ENCODE measurements at places on chromosomes 7 and 10. TPM values are rescaled to one million over a fixed set of nuclear protein-coding genes. Genes with fewer than 3 reads are reported as not detected.

The POU6F2 gene
- total RNA-seq = 2.0 TPM

The RBM20 gene
- total RNA-seq = 2.8 TPM

The GIMAP6 gene
- not detected for total RNA-seq

The DDC gene
- total RNA-seq = 29.9 TPM

The POMZP3 gene
- total RNA-seq = 8.9 TPM

The CYP26C1 gene
- total RNA-seq = not detected

The GOLGA7B gene
- total RNA-seq = 0.41 TPM

- H3K27ac ChIP-seq = no peak overlapping the region
- H3K27me3 ChIP-seq = no peaks in the 10 kb centered on the region
- DNase-seq = no peak
- no peaks in the 10 kb centered on the region for H3K4me1 ChIP-seq
- H3K4me3 ChIP-seq = no peak overlapping the region
These were observed 11.6 kb downstream of the FRG2B start for GRCh38 chr10:133614830-133615580.

GRCh38 chr7:30458311-30458710 lies 20.3 kb downstream of the NOD1 start:
- H3K36me3 ChIP-seq = peaks cover 5% of the 10 kb centered on the region
- peaks cover 25% of the 10 kb centered on the region for H3K4me1 ChIP-seq
- no peaks in the 10 kb centered on the region for H3K27me3 ChIP-seq
- peak overlapping the region; percentile 40 for H3K4me3 ChIP-seq

DNA sequence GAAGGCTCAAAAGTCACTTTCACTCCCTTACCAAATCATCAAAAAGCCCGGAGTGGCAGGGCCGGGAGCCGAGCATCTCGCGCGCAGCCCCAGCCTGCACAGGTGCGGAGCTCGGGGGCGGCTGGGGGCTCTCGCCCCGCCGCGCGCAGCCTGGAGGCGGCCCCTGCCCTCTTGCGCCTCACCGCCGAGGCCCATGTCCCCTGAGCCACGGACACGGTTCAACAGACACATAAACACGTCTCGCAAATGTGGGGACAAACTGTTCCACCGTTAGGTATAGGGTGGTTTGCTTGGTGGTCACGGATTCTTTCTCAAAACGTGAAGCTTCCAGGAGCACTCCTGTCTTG lies 700 bp downstream of the GSAP start:
- H3K27me3 ChIP-seq = peaks cover 44% of the 10 kb centered on the region
- H3K36me3 ChIP-seq = no peaks in the 10 kb centered on the region
- H3K4me1 ChIP-seq = peaks cover 3% of the 10 kb centered on the region
- H3K27ac ChIP-seq = no peak overlapping the region
- H3K4me3 ChIP-seq = peak overlapping the region; percentile 72

DNA sequence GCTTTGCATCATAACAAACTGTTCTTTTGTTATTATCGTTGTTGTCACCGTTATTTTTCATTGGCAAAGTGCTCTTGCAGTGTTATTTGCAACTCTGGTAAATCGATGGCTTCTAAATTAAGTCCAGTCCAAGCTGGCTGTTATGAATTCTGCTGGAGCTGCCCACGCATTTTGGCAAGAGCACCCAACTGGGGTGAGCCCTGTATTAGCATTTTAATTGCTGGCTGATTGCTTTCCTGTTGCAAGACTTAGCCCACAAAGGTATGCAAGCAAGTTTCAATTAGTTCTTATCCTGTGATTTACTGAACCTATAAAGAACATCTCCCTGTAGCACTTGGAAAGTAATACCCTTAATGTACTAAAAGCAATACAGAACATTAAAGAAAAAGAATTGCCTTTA lies 226.8 kb downstream of the ACTR3B start:
- no peak for DNase-seq
- H3K4me3 ChIP-seq = no peak overlapping the region
- H3K27ac ChIP-seq = no peak overlapping the region
- H3K27me3 ChIP-seq = no peaks in the 10 kb centered on the region
- H3K4me1 ChIP-seq = peaks cover 18% of the 10 kb centered on the region

GRCh38 chr10:88920198-88920597 lies 32.4 kb downstream of the ACTA2 start:
- H3K4me1 ChIP-seq = peaks cover 27% of the 10 kb centered on the region
- no peaks in the 10 kb centered on the region for H3K36me3 ChIP-seq
- no peak overlapping the region for H3K27ac ChIP-seq
- no peaks in the 10 kb centered on the region for H3K27me3 ChIP-seq

DNA sequence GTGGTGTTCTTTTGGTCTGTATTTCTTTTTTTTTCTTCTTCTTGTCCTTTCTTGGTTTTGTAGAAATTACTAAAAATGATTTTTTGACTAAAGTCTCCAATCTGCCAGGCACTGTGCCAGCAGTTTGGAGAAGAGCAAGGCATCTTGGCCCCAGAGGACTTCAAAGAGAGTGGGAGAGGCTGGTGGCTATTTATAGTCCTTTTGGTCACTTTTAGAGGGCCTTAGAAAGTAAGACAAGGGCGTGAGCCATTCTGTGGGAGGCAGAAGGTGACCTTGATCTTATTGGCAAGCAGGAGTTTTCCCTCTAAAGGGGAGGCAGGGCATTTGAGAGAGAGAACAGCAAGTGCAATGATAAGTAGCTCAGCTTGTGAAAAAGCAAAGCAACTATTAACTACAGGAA lies 211.9 kb downstream of the GALNT17 start:
- no peaks in the 10 kb centered on the region for H3K27me3 ChIP-seq
- no peaks in the 10 kb centered on the region for H3K36me3 ChIP-seq
- no peak overlapping the region for H3K4me3 ChIP-seq
- no peak for DNase-seq

GRCh38 chr10:43644252-43644651 lies 4.4 kb downstream of the ZNF32 start:
- peaks cover 57% of the 10 kb centered on the region for H3K36me3 ChIP-seq
- peaks cover 5% of the 10 kb centered on the region for H3K4me1 ChIP-seq
- no peak overlapping the region for H3K27ac ChIP-seq
- DNase-seq = no peak
- no peak overlapping the region for H3K4me3 ChIP-seq

- DNase-seq = no peak
- H3K4me1 ChIP-seq = peaks cover 15% of the 10 kb centered on the region
- H3K27ac ChIP-seq = no peak overlapping the region
- peaks cover 8% of the 10 kb centered on the region for H3K36me3 ChIP-seq
- H3K27me3 ChIP-seq = no peaks in the 10 kb centered on the region
These were observed 992 bp upstream of the KIFBP start for GRCh38 chr10:68987611-68988010.

DNA sequence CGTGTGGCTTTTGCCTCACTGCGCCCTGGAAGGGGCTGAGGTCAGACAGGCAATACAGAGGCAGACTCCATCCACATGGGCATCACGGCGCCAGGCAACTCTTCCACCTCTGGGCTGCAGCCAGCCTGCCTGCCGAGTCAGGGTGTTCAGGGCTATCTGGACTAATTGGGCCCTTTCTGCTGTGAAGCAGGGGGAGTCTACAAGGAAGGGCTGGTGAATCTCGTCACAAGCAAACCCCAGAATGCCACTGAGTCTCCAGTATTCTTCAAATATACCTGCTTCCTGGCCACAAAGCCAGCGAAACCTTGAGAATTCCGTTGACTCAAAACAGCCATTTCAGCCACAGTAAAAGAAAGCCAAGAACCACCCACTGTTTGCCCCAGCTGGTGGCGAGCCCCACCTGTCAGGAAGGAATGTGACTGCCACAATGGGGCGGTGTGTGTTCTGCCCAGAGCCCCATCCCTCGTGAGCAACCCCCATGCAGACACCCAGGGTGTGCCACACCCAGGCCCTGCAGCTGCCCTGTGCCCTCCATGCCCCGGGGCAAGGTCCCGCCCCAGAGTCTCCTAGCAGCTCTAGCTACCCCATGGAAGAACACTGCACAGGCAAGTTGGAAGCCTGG lies 117.3 kb downstream of the FAM53B start:
- H3K27ac ChIP-seq = peak overlapping the region; percentile 56
- H3K27me3 ChIP-seq = no peaks in the 10 kb centered on the region
- no peaks in the 10 kb centered on the region for H3K36me3 ChIP-seq
- H3K4me1 ChIP-seq = peaks cover 22% of the 10 kb centered on the region
- no peak for DNase-seq

DNA sequence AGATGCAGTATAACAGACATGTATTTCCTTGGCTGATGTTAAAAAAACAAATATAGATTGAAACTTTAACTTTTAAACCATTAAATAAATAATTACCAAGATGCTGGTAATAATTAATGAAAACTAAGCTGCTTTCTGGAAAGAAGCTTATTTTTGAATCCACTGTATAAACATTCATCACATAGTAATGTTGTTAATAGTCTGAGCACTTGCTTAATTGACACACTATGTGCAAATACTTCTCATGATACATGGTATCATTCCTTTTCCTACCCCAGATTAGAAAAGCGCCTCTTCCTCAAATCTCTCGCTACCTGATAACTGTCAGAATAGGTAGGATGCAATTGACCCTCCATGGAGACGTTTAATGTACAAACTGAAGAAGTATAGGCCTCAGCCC lies 15.0 kb upstream of the COL28A1 start:
- no peak for DNase-seq
- H3K27ac ChIP-seq = no peak overlapping the region
- H3K36me3 ChIP-seq = no peaks in the 10 kb centered on the region
- H3K4me1 ChIP-seq = peaks cover 16% of the 10 kb centered on the region
- no peaks in the 10 kb centered on the region for H3K27me3 ChIP-seq

DNA sequence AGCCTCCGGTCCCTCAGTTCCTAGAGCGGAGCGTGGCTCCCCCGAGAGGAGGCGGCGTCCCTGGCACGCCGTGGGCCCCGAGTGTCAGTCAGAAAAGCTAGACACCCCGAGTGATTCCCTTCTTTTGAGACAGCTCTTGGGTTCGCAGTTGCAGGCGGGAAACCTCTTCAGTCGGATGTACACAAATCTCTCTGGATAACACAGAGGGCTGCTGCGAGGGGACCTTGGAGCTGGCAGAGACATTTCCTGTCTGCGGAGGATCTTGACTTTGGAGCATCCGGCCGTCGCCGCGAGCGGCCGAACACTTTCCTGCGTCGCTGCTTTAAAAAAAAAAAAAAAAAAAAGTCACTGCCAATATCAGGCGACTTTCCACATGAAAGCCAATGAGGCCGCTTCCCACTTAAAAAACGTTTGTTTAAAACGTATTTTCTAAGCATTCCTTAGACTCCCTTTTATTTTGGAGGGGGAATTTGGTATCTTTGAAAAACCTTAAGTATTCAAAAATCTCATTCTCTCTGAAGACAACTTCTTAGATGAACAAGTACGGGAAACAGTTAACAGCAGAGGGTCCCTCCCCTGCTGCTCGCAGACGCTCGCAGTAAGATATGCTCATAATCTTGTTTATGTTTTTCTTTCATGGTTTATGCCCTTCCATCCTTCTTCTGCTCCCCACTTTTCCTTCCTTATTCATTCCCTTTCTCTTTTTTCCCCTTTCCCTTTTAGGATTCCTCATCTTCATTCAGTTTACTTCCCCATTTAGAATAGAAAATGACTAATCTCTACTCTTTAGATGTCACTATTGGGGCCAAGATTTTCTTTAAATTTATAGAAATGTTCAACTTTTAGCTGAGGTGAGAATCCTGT lies 10.0 kb downstream of the HHEX start:
- H3K4me1 ChIP-seq = peaks cover 5% of the 10 kb centered on the region
- peaks cover 89% of the 10 kb centered on the region for H3K27me3 ChIP-seq
- peak overlapping the region; percentile 84 for H3K4me3 ChIP-seq
- H3K27ac ChIP-seq = peak overlapping the region; percentile 6
- H3K36me3 ChIP-seq = no peaks in the 10 kb centered on the region
- DNase-seq = no peak

DNA sequence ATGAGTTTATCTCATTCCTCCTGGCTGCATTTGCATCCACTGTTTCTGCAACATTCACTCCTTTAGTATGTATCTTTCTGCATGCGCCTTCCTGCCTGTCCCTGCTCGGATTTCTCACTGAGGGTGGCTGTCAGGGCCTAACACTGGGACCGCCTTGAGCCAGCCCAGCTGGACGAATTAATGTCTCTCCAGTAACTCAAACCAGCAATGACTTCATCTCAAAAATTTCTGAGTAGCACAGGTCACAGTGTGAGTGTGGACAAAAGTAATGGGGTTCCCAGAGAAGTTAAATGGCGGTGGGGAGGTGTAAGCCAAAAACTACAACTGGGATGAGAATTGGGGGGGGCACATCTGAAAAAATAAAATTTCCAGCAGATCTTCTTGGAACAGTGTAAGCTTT lies 444.0 kb upstream of the MGMT start:
- peak overlapping the region; percentile 8 for H3K4me3 ChIP-seq
- DNase-seq = no peak
- H3K27me3 ChIP-seq = peaks cover 24% of the 10 kb centered on the region
- peaks cover 41% of the 10 kb centered on the region for H3K4me1 ChIP-seq

DNA sequence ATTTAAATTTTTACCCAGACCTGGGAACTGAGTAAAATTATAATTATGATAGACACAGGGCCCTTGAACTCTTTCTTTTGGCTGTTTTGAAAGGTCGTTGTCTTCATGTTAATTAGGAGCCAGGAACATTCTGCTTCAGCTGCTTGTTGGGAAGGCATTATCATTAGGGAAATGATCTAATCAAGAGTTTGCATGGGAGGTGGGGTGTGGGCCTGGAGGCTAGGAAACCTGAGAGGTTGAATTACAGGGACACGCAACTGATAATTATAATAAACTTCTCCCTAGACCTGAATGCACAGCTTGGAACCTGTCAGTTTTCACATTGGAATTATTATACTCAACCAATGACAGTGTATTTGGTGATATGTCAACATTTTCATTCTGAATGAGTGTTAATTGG lies 237.7 kb downstream of the CACNB2 start:
- H3K27ac ChIP-seq = no peak overlapping the region
- DNase-seq = no peak
- no peaks in the 10 kb centered on the region for H3K4me1 ChIP-seq
- no peak overlapping the region for H3K4me3 ChIP-seq
- H3K36me3 ChIP-seq = no peaks in the 10 kb centered on the region

Measured in type B pancreatic cell (in vitro differentiated cells).